Adipocyte (in vitro differentiated cells): ENCODE measurements at places on chromosomes 3 and 15.

DNA sequence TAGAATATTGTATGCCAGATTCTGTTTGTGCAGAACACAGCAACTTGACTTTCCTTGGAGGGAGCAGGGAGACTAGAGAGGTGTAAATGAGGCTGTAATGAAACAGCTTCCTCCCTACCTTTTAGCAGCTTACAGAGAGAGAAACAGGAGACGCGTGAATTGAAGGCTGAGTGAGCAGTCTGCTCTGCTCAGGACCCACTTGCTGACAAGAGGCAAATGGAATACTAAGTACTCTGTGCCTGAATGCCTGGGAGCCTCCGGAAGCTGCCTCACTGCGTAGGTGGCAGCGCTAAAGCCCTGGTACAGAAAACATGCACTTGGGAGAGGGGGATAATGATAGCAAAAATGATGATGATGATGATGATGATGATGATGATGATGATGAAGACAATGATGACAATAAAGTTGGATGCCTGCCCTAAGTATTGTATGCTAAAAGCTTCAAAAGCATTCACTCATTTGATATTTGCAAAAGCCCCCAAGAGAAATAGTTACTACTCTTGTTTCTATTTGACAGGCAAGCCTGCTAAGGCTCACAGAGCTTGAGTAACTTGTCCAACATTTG is 548.9 kb downstream of the NTRK3 start:
- DNase-seq: no peak

- DNase-seq: peak; percentile 89
Observed at GRCh38 chr15:89556413-89557262, 18.6 kb upstream of the TICRR start.

GRCh38 chr3:173977747-173978146 is 580.2 kb downstream of the NLGN1 start:
- peak; percentile 19 for DNase-seq

- DNase-seq: peak; percentile 10
Observed at GRCh38 chr3:71859123-71859519, 74.2 kb upstream of the PROK2 start.

- DNase-seq: no peak
Observed at GRCh38 chr15:83709241-83709640, 55.3 kb downstream of the ADAMTSL3 start.

- DNase-seq: no peak
Observed at GRCh38 chr15:67108122-67108961, 42.9 kb downstream of the SMAD3 start.

DNA sequence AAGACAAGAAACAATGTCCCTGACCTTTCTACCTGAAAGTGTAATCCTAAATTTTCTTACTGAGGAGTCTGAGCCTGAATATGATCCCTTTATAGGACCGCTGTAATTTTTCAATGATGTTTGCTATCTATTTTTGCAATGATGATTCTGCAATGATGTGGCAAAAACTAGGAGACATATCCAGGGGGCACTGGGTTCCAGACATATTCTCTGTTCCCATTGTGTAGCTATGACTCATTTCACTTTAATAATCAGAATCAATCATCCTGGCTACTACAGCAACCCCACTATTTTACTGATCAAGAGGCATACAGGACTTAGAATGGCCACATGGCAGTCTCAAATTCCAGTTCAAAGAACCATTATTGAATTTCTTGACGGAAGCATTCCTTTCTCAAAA is 85.9 kb downstream of the AQR start:
- DNase-seq: no peak

GRCh38 chr15:67882487-67883233 is 42.8 kb upstream of the RNU6-1 start:
- peak; percentile 19 for DNase-seq

GRCh38 chr3:176247191-176247590 is 950.1 kb downstream of the TBL1XR1 start:
- peak; percentile 2 for DNase-seq

- DNase-seq: peak; percentile 86
Observed at GRCh38 chr3:152524198-152525140, 255.7 kb downstream of the MBNL1 start.

DNA sequence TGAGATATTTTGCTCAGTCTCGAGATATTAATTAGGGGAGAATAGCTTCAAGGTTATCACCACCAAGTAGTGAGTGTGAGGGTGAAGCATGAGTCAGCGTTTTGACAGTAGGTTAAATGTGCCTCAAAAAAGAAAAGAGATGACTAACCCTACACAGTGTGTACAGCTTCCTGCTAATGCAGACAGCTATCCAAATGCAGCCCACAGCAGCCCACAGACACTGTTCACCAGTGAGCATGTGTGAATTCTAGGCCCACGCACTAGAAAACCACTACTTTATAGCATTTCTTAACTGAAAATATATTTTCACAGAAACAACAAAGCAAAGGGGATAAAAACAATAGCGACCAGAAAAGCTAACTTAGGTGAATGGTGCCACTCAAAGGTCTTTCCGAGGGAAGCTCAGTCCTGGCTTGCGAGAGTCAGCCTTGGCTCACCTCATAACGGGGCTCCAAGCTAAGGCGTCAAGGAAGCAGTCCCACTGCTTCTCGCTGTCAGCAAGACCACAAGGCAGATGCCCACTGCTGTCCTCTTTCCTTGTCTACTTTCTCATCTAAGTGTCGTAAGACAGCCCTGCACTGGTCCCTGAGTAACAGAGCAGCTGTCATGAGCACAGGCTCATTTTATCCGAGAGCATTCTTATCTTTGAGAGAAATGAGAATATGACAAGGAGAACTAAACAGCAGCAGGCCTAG is 47.6 kb downstream of the TXNRD3 start:
- peak; percentile 41 for DNase-seq

DNA sequence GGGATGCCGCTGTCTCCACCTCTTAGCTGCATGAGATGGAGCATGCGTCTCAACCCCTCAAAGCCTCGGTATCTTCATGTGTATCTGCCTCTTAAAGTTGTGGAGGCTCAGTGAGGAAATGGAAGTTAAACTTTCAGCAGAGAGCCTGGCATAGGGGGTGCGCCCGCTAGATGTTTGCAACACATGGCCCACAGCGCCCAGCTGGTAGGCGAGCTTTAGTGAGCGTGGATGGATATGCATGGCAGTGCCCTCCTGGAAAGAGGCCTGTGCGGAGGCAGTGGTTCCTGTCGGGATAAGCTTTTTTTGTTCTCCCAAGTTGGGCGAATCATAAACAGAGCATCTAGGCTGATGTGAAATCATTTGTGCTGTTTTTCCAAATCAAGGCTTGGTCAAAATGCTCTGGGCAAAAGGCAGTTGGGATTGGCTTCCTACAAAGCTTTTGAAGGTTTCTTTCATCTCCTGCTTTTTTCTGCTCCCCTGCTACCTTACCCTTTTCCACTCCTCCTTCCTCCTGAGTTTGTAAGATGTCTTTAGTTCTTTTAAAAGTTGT is 272.4 kb upstream of the TPM1 start:
- no peak for DNase-seq

DNA sequence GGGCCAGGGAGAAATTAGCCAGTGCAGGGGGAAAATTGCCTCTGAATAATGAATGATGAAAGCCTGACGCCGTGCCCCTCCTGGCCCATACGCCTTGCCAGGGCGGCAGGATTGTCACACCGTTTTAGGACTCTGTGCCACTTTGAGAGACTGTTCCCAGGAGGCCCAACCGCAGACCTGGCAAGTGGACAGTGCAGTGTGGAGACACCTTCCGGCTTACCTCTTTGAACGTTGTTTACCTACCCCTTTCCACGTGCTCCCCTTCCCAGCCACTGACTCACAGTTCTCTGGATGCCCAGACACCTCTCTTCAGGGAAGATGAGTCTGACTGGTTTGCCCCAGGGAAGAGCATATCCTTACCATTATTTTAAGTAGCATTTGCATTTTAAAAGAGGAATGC is 84.0 kb upstream of the PXYLP1 start:
- no peak for DNase-seq

GRCh38 chr15:67066959-67067853 is 1.8 kb downstream of the SMAD3 start:
- peak; percentile 59 for DNase-seq

GRCh38 chr3:139302084-139302800 is 41.6 kb upstream of the MRPS22 start:
- DNase-seq: peak; percentile 99

DNA sequence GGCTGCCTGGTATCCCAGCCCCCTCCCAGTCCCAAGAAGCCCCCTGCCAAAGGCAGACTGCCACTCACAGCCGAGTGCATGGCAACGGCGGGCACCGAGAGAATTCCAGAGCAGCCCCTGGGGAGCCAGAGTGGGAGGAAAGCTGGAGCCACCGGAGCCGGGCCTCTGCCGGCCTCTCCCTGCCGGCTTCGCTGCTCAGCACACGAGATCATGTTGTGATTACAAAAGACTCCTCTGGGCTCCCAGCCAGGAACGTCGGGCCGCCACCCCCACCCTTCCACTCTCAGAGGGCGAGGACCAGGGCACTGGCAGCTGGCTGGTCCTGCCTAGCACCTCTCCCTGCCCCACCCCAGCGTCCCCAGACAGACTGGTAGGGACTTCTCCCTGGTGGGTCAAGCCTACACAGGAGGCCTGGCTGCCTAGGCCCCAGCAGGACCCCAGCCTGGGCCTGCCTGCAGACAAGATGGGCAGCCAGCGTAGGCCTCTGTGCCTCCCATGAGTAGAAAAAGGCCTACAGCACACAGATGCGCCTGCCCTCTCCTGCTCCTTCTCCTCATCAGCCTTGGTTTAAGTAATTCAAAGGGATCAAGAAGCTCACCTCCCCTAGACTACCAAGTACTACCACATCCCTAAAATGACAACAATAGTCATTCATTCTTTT is at the start of gene CCDC9B:
CCDC9B (minus strand) TSS at position 200 of the 661 bp plus-strand sequence; CDS start at position 80, 120 bp downstream.
- DNase-seq: peak; percentile 97

- DNase-seq: no peak
Observed at GRCh38 chr15:96124436-96124835, 206.1 kb upstream of the NR2F2 start.

GRCh38 chr3:131396170-131396569 is 14.6 kb downstream of the NUDT16 start:
- peak; percentile 66 for DNase-seq

- DNase-seq: no peak
Observed at GRCh38 chr3:71926262-71926600, 141.3 kb upstream of the PROK2 start.

- no peak for DNase-seq
Observed at GRCh38 chr3:78792733-78793132, 975.1 kb downstream of the ROBO1 start.

DNA sequence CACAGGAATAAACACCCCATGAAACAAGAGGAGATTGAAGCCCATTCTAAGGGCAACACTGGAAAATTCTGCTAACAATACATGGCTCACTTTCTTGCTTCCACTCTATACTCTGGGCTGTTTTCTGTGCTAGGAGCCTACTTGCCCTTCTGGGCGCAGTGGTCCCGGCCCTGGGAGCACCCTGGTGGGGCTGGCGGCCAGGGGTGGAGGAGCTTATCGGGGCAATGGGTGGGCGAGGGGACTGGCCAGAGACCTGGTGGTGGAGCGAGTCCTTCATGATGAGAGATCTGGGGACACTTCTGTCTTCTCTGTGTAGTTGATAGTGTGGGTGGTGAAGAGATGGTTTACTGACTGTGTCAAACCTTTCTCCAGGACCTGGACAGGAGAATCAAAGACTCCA is 1128.5 kb downstream of the TBL1XR1 start:
- no peak for DNase-seq

GRCh38 chr15:38002883-38003477 is 68.5 kb downstream of the TMCO5A start:
- DNase-seq: peak; percentile 77

- DNase-seq: no peak
Observed at GRCh38 chr3:177345973-177346503, 148.8 kb upstream of the TBL1XR1 start.

DNA sequence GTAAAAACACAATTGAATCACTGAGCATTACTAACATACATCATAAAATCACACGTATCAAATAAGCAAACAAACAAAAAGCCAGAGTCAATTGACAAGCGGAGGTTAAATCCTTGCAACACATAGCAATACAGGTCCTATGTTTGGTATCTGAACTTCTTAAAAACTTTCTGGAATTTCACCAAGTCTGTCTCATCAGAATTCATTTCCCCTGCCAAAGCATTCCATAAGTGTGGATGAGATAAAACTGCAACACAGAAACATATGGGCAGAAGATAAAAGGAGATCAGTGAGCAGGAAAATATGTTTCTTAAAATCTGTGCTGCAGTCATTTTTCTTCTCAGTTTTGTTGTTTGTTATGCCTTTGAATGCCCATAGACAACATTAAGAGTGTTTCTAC is 1155.5 kb downstream of the TBL1XR1 start:
- DNase-seq: peak; percentile 66

- DNase-seq: peak; percentile 34
Observed at GRCh38 chr15:30885814-30886213, 17.9 kb upstream of the FAN1 start.

GRCh38 chr3:188531210-188531609 is 377.3 kb downstream of the LPP start:
- DNase-seq: peak; percentile 25

DNA sequence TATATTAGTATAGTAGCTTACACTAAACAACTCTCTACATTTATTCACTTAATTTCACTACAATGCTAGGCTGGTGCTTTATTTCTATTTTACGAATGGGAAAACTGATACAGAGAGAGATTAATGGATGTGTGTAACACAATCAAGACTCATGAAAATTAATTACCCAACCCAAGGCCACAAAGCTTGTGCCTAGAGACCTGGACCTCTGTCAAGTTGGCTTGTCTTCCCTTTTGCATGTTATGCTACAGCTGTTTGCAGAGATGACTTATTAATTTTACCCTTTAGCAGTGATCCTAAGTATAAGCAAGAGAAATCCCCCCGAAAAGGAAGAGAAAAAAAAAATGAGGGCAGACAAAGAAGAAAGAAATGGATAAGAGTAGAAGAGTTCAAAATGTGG is 162.5 kb downstream of the C3orf38 start:
- DNase-seq: no peak
